OCI-M1 (cell line): ENCODE measurements at places on chromosomes 12 and 14.

- peak; percentile 25 for DNase-seq
These were observed 444.4 kb downstream of the NRXN3 start for GRCh38 chr14:78614593-78614992.

- peak; percentile 29 for DNase-seq
These were observed 75.1 kb downstream of the ETNK1 start for GRCh38 chr12:22700106-22700505.

GRCh38 chr12:108400481-108400880 lies 61.4 kb upstream of the CMKLR1 start:
- DNase-seq = no peak

DNA sequence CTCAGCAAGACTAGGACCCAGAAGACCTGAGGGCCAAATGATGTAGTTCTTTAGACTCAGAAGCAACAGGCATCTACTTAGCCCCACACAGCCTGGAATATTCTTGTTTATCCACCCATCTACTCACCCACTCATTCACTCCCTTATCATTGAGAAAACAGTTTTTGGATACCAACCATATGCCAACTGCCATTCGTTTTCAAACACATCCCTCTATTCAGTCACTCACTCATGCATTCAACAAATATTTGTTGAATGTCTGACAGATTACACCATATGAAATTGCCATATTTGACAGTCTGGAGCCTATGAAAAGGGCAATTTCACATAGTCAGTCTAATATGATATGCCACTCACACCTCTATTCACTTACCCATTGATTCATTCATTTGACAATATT lies 103.2 kb downstream of the NT5DC3 start:
- DNase-seq = no peak

- no peak for DNase-seq
These were observed 53.3 kb upstream of the IGF1 start for GRCh38 chr12:102533483-102534215.

DNA sequence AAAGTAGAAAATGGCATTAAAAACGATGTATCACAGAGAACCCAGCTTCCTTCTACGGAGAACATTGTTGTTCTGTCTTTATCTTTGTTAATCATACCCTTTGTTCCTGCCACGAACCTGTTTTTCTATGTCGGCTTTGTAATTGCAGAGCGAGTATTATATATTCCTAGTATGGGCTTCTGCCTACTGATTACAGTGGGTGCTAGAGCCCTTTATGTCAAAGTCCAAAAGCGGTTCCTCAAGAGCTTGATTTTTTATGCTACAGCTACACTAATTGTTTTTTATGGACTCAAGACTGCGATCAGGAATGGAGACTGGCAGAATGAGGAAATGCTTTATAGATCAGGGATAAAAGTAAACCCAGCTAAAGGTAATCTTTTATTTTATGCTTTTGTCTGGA lies 209.6 kb downstream of the TMTC2 start:
- no peak for DNase-seq

DNA sequence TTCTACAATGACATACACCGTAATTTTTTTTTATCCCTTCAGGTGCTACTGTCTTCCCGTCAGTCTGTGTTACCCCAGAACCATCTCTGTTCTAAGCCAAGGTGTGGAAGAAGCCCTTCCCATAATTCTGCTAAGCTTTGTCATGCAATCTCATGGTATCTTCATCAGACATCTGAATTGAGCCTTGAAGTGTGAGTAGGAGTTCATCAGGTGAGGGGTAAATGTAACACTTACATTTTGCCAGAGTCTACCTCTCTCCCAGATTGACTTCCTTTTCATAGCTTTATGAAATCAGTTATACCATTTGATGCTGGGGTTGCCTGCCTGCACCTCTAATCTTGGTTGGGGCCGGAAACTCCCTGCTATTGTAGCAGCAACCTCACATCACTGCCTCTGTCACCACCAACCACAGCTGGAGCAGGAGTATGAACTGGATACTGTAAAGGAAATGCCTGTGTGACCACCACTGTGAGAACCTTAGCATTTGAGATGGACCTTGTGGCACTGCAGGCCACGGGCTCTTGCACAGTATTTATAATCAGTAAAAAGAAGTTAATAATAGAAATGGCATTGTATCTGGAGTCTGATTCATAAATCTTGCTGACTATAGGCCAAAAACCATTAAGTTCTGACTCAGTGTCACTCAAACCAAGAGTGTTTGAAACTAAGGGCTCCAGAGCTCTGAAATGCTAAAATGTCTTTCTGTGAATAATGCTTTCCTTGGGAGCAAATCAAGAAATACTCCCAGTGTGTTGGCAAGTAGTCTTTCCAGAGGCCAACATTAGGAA lies 58.7 kb upstream of the STK38L start:
- no peak for DNase-seq

- no peak for DNase-seq
These were observed 9.6 kb downstream of the KLC1 start for GRCh38 chr14:103638594-103638993.

- DNase-seq = peak; percentile 63
These were observed 124.2 kb downstream of the HMGA2 start for GRCh38 chr12:65948320-65949008.

GRCh38 chr12:91954747-91955146 lies 190.9 kb downstream of the BTG1 start:
- no peak for DNase-seq

GRCh38 chr14:85744573-85744972 lies 214.6 kb downstream of the FLRT2 start:
- DNase-seq = no peak

- peak; percentile 22 for DNase-seq
These were observed 35.3 kb downstream of the PITPNM2 start for GRCh38 chr12:123115409-123116121.

GRCh38 chr12:83850531-83850930 lies 1062.1 kb downstream of the SLC6A15 start:
- no peak for DNase-seq

DNA sequence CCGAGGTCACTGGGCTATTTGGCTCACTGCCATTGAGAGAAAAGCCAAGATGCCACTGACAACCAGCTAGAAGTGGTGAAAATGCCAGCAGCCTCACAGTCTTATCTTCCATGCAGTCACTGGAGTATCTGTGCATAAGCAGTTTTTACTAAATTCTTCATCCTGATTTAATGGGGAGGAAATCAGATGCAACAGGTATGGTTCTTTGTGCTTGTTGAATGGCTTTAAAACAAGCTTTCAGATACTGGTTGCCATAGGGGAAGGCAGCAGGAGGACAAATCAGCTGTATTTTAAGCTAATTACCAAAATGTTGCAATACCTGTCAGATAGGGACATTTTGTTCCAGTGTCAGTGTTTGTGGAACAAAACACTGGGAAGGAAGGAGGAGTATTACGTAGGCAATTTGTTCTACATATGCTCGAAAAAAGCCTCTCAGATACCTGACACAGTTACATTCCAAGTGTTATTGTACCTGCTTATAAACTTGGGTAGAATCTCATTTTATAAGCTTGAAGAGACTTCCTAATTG lies 54.1 kb upstream of the ARHGAP5 start:
- DNase-seq = no peak

DNA sequence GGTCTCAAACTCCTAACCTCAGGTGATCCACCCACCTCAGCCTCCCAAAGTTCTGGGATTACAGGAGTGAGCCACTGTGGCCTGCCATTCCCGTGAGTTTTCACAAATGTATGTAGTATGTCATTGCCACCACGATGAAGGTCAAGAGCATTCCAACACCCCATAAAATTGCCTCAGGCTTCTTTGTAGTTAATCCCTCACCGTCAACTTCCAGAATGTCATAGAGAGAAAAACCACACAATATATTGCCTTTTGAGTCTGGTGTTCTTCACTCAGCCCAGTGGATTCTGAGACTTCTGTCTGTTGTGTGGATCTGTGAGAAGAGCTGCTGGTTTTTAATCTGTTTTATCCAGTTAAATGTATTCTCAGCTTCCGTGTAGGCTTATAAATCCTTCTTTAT lies 12.6 kb upstream of the CFAP251 start:
- no peak for DNase-seq

DNA sequence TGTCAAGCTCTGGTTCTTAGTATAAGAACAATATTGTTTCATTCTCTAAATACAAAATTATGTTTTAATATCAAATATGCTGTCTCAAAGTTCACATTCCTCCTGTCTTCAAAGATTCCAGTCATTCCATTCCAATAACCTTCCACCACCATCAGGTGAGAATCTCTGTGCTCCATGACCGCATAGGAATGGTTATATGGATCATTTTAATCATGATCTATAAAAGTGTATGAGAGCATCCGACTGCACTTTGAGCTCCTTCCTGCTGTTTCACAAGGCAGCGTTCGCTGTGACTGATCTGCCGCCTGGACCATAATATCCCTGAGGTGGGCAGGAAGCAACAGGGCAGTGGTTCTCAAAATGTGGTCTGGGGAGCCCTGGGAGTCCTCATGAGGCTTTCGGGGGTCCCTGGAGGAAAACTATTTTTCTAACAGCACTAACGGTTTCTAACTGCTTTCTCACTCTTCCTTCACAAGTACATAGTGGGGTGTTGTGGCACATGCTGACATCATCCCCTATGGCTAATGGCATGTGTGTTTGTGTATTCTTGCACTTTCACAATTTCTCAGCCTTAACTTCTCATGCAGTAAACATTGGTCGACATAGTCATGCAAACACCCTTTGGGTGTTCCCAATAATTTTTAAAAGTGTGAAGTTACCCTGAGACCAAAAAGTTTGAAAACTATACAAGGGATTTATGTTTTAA lies 137.4 kb downstream of the ANO2 start:
- DNase-seq = no peak

- no peak for DNase-seq
These were observed 8.7 kb downstream of the STAC3 start for GRCh38 chr12:57242329-57242690.

DNA sequence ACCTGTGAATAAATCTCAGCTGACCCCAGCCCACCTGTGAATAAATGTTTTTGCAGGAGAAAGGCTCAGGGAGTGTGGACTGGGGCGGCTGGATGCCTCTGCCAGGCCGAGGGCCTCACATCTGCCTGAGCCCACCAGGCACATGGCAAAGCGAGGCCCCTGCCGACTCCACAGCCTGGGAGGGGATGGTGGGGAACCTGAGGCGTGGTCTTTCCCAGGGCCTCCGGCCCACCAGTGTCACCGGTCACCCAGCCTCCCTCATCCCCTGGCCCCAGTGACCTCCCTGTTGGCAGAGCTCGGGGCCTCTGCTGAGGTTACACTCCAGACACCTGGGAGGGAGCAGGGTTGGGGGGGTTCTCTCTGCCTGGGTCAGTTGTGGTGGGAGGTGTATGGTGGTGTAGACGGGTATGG lies 8.2 kb downstream of the NOC4L start:
- no peak for DNase-seq
